ENCODE measurements at places on chromosomes 6 and 20.

DNA sequence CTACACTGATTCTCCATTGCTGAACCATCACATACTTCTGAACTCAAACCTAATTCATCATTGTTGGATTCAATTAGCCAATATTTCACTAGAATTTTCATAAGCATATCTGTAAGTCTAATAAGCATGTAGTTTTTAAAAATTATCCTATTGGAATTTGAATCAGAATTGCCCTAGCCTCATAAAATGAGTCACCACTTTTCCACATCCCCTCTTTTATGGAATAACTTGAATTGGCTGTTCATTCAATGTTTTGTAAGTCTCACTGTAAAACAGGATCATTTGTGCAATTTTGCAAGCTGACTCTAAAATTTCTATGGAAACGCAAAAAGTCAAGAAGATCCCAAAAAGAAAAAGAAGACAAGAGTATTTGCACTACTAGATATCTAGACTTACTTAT is 141.0 kb downstream of the HACE1 start:
- DNase-seq, result no peak

- no peak for DNase-seq
Observed at GRCh38 chr20:4645621-4646020, 76.1 kb upstream of the PRND start.

- DNase-seq, result no peak
Observed at GRCh38 chr20:23412026-23412425, 9.3 kb downstream of the NAPB start.

DNA sequence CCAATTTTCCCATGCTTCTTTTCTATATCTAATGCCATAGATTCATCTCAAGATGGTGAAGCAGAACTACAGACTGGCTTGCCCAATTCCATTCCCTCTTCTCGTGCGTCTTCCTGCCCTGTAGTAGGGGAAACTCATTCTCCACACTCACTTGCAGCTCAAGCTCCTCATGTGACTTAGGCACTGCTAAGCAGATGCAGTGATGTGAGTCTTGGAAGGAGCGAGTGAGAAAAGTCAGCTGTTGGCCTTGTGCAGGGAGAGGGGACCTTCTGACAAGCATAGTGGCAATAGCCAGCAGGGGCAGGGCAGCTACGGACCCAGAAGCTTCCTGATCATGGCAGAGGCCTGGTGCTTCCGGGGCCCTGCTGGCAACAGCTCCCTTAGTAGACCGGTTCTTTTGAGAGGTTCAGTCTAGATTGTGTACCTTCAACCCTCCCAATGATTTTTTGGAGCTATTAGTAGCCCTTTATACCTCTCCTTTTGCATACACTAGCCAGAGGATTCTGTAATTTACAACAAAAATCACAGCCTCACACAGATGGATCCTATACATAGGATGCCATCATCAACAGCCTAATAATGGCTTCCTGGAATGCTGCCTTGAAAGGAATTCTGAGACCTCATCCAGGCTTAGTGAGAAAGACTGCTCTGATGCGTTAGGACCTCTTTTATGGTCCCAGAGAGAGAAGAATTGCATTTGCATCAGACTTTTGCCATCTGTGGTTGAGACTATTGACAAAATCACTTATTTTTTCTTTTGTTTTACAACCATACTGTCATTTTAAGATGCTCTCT is 121.5 kb upstream of the RIPOR2 start:
- no peak for DNase-seq

- no peak for DNase-seq
Observed at GRCh38 chr20:63215101-63216040, 560 bp downstream of the YTHDF1 start.

- no peak for DNase-seq
Observed at GRCh38 chr6:41449399-41450245, 96.6 kb upstream of the FOXP4 start.

- DNase-seq, result no peak
Observed at GRCh38 chr6:150711584-150712504, 112.2 kb downstream of the PLEKHG1 start.

- DNase-seq, result no peak
Observed at GRCh38 chr20:18628330-18628920, 40.6 kb downstream of the DTD1 start.

DNA sequence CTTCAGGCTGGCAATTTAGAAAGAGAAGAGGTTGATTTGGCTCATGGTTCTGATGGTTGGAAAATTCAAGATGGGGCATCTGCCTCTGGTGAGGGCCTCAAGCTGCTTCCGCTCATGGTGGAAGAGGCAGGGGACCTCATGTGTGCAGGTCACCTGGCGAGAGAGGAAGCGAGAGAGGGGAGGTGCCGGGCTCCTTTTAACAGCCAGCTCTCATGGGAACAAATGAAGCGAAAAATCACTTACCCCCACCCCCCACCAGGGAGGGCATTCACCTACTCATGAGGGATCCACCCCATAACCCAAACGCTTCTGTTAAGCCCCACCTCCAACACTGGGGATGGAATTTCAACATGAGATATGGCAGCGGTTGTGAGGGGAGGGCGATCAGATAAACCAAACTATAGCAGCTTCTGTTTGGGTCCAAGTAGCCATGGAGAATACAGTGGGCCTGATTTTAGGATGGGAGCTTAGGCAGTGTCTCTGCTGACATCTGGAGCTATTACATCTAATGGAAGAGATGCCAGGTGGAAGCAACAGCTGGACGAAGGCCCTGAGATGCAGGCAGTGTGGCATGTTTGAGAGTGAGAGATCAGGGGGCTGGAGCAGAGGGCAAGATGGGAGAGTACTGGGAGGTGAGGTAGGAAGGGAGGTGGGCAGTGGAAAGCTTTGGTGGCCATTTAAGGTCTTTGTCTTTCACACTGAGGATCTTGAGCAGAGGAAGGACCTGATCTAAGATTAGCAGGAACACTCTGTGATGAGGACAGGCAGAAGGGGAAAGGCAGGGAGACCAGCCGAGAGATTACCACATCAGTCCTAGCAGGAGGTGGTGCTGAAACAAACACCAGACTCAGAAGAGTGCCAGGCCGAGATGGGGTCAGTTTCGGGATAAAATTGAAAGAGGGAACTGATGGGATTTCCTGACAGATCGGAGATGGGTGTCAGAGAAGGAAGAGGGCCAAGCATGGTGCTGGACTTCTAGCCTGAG is 161.8 kb downstream of the NFATC2 start:
- DNase-seq, result no peak

DNA sequence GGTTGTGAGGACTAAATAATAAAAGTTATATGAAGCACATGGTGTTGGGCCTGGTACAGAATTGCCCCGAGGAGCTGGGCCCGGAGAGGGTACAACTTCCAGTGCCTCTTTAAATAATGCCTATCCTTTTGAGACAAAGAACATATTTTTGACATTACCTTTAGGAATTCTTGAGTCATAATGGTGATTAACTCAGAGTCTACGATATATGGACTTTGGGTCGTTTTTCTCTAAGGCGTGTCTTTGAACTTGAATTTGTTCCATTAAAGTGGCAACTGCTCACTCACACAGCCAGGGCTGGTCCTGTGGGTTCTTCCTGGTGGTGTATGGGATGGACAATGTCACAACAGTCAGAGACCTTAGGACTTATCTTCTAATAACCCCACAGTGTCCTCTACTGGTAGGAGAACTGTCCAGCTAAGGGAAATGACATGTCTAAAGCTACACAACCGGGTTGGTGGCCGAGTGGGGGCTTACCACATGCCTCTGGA is 106.5 kb downstream of the CDC5L start:
- DNase-seq, result no peak

DNA sequence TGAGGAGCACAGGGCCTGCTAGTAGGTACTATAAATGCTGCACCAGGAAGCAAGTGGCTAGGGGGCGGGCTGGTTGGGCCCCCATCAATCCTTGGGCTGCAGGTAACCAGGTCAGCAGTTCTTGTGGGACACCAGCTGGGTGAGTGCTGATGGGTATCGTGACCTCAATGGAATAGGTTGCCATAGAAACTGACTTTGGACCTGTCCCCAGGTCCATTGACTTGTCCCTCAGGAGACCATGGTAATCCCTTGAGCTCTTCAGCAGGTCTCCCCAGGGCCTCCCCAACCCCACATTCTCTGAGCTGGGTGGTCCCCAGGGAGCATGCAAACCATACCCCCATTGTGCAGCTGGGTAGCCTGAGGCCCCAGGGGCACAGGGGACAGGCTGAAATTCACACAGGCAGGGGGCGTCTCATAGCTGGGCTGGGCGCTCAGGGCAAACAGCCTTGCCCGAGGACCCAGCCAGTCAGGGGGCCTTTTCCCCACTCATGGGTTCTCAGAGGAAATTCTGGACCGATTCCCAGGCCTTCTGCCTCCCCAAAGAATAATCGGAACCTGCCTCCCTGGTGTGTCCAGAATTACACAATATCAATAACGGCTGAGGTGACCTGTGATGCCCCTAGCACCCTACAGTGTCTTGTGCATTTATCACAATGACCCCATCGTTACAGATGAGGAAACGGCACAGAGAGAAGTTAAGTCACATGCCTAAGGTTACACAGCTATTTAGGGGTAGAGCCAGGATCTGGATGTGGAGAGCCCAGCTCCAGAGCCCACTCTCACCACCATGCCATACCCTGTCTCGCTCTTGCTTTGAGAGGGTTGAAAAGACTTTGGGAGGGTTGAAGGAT is 35.9 kb downstream of the SRC start:
- no peak for DNase-seq

DNA sequence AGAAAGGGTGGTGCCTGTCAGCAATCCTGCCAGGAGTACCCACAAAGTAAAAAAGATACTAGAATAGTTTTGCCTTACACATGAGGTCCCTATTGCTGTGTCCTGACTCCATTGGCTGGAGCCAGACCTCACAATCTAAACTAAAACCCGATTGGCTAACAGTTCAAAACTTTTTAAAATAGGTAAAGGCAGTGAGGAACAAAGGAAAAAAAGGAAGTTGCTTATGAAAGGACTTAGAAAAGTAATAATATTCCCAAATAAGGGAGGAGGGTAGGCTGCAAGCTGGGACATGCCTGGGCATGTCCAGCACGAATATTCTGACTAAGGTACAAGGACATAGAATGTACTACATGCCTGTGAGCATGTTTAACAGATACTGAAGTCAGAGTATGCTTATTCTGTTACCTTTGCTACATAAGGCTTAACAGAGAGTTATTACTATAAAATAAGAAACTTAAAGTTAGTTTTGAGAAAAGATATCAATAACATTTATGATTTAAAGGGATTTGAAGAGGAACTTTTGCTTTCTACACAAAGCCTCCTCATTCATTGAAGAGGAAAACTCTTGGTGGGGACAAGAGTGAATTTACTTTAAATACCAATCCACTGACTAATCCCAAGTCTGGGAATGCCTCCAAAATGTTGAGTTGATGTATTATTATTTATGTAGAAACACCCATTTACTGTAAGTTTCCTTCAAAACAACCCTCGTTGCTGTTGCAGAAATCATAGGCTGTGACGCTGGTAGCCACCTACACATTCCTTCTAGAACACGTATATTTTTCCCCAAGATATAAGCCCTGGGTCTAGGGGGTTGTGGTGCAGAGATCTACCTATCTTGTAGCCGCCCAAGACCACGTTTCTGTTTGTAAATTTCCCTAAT is 8.2 kb upstream of the MTHFD1L start:
- peak; percentile 90 for DNase-seq

- no peak for DNase-seq
Observed at GRCh38 chr6:130098317-130098716, 79.9 kb downstream of the L3MBTL3 start.

GRCh38 chr20:1440024-1440423 is 26.6 kb downstream of the NSFL1C start:
- DNase-seq, result no peak

Measured in forelimb muscle (tissue), 1 donor.